ENCODE measurements at places on chromosomes 16 and 17.

DNA sequence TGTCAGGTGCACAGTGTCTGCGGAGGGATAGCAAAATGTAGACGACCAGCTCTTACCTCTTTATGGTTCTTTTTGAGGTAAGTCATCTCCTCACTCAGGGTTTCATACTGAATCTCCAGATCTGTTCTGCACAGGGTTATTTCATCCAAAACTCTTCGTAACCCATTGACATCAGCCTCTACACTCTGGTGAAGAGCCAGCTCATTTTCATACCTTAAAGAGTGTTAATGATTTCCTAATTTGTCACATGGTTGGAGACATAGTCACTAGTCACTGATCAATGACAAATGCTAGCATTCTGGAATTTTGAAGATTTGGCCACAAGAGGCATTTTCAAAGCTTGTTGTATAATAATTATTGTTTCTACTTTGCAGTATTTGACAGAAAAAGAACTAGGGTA is 1.3 kb downstream of the KRT25 start:
- no peak for DNase-seq

DNA sequence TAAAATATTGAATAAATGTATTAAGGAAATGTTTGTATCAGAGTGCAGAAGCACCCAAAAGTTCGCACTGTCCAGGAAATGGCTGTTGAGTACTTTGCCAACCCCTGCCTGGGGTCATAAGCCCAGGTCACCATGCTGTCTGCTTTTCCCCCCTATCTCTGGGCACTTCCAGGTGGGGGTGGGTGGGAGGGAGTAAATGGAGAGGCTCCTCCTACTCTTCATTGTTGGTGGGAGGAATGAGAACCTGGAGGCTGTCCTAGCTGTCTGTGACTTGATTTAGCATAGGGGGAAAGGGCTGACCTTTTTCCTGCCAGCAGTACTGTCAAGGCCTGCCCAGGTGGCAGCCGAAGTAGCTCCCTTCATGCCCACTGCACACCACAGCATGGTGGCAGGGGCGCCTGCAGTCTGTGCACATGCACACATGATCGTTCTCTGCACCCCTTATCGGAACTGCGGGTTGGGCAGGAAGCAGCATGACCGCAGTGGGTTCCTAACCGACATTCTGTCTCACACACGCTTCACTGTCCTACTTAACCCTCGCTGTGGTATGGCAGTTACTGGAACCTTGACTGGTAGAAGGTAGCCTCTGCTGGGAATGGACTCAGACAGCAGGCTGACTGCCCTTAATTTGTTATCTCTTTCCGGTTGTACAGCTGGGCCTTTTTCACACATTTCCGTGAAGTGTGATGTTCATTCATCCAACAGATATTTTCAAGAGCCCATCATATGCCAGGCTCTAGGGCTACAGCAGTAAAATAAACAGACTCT is 41.5 kb downstream of the LDHD start:
- DNase-seq, result peak; percentile 60

GRCh38 chr16:680625-680945 is 375 bp downstream of the STUB1 start:
- no peak for DNase-seq

DNA sequence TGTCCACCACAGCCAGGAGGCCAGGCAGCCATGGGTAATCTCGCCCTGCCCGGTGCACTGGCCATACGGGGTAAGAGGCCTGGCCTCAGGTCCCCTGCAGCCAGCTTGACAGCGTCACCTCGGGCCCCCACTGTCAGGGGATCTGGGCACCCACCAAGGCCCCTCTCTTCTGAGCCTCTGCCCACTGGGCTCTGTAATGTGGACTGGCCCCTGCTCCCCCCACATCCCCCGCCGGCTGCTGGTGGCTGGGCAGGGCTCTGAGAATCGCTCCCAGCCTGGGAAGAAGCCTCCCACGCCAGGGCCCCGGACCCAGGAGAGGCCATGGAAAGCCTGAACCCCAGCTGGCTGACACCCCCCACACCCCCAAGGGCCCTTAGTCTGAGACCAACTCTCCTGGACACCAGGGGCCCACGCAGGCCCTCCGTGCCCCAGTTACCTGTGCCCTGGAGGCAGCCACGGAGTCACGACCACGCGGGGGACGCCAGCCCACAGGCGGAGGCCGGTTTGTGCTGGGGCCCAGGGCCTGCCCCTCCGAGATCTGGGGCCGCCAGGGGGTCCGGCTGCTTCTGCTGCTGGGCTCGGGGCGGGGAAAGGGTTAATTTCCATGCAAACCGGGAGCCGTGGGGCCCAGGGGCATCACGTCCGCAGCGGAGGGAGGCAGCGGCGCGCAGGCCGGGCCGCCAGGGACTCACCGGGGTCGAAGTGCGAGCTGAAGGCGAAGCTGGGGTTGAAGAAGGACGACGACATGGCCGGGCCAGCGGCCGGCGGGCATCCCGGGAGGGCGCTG is at the start of gene PVALEF:
Gene PVALEF (plus strand): TSS at position 262 of the 787 bp plus-strand sequence. CDS start 15,720 bp downstream, outside the sequence.
- no peak for DNase-seq

DNA sequence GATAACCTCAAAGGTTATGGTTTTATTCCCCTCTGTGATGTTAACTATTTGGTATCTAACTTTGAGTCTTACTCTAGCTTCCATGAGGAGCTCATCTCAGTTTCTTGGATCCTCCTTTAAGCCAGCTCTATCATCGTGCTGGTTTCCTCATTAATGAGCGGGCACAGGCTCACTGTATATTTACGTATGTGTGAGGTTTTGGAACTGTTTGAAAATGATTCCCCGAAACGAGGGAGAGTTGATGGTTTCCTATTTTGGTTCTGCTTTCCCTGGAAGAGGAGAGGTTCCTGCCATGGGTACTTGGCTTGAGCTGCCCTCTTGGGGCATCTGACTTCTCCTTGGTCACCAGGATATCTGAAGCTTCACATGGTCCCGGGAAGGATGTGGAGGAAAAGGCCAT is 32.7 kb upstream of the PIK3R6 start:
- no peak for DNase-seq

- DNase-seq, result no peak
Measured at GRCh38 chr17:63540590-63540989, 9.7 kb upstream of the DCAF7 start.

- DNase-seq, result no peak
Measured at GRCh38 chr17:9268546-9268945, 247.2 kb downstream of the NTN1 start.

DNA sequence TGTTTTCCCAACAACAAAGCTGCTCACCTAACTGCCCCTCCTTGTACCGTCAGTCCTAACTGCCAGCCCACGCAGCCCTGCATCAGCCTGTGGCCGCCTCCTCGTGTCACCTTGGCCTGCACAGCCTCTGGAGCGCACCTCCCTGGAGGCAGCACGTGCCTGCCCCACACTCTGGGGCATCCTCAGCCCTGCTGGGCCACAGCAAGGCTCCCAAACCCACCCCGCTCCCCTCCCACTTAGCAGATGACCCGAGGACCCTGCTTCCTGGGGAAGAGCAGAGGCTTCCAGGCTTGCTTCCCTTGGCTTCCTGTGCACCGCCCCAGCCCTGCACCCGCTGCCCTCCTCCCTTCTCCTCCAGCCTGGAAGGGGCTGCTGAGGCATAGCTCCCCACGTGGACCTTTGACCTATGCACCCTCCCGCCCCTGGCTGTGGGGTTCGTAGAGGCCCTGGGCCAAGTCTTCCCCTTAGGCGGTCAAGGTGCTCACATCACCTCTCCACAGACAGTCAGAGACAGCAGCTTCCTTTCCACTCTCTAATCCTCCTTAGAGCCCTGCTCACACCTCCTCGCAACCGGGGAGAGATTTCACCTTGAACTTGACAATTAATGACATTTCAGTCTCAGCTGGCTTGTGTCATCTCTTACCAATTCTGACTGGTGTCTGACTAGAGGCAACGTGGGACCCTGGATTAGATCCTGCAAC is 115.0 kb downstream of the MGAT5B start:
- DNase-seq, result no peak

GRCh38 chr17:41910701-41911391 is 7.9 kb downstream of the ACLY start:
- DNase-seq, result no peak

DNA sequence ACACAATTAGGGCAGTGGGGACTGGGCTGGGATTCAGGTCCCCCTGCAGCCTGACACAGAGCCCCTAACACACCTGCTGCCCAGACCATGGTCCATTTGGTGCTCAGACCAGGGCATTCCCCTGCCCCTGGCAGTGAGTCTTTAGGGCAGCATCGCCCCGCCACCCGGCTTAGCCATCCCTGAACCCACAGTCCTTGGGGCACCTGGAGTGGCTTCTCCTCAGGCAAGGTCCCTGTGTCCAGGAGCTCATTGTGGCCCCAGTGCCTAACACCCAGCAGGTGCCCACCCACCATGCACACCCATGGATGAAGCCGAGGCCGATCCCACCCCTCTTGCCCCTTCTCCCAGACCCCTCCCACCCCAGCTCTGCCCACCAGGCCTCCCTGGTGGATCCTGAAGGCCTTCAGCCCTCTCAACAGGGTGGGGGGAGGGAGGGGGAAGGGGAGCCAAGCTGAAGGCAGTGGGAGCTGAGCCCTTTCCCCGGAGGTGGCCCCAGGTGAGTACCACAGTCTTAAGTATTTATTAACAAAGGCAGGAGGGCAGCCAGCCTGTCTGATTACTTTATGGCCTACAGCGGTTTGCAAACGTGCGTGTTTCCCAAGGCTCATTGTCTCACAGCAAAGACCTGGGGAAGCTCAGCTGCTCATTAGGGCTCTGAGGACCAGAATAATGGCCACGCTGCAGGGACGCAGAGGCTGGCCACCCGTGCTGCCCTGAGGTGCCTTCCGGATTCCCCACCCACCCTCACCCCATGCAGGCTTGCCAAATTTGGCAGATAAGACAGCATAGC is 38.5 kb downstream of the RBFOX3 start:
- DNase-seq, result no peak

DNA sequence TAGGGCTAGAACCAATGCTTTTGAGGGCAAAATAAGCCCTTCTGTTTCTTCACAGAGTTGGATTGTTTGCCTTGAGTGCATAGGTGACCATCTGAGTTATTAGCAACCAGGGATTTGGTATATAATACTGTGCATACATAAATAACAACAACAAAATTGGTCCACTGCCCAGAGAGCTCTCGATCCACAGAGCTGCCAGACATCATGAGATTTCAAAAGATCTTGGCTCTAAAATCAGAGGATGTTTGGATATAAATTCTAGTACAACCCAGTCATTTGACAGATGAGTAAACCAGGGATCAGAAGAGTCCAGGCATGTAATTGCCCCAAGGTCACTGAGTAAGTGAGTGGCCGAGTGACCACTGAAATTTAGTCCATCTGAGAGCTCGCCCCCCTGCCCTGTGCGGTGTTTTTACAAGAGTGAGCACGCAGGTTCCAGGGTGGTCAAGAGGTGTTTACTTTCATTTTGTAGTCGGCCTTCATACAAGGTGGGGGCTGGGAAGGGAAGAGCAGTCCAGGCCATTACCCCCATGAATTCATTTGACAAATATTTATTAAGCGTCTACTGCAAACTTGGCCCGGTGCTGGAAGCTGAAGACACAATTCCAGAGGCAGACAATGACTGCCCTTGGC is 1.8 kb upstream of the MT2A start:
- no peak for DNase-seq

- DNase-seq, result peak; percentile 38
Measured at GRCh38 chr16:138049-138417, 440 bp downstream of the NPRL3 start.

- DNase-seq, result no peak
Measured at GRCh38 chr17:75783069-75783783, 1.4 kb upstream of the UNK start.

All from stimulated activated CD4-positive, alpha-beta T cell treated with anti-CD3 and anti-CD28 coated beads, Interleukin-4, amount 100 ng/mL, for 1 hour (primary cell).